Uterine smooth muscle cell (primary cell): ENCODE measurements at places on chromosomes 2 and 18. TPM values are rescaled to one million over a fixed set of nuclear protein-coding genes. Genes with fewer than 3 reads are reported as not detected.

Gene GNAL
- 0.22 and 0.50 TPM in 2 replicates for total RNA-seq

Gene POLR1B
- 16.7 and 20.9 TPM in 2 replicates for total RNA-seq

Gene EIF4E2
- 96.3 and 135 TPM in 2 replicates for total RNA-seq

Gene TMEM237
- total RNA-seq: 37.7 and 44.3 TPM in 2 replicates

Gene GREB1
- 1.8 and 3.0 TPM in 2 replicates for total RNA-seq
